ENCODE measurements at places on chromosomes 2 and 18.

GRCh38 chr2:241315879-241316631 is at the start of gene SEPTIN2:
TSS of gene SEPTIN2 (plus strand) at chr2:241315925. CDS start at chr2:241324233, 8,308 bp downstream.
- DNase-seq: peak; percentile 84

DNA sequence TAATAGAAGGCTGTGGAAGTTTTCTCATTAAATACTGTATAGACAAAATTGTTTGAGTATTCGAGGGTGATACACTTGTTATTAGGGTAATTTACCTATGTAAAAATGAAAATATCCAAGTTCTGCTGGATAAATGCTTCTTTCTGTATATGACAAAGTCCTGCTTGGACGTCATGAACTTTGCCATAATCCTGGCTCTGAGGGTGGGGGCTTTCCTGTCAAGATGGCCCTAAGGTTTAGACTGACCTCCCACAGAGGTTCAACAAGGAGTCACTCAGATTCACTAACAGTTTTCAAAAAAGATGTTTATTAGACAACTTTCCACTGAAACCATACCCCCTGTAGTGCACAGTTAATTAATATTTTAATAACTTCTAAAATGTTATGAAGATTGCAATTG is 52.5 kb upstream of the NABP1 start:
- no peak for DNase-seq

GRCh38 chr2:148926291-148926961 is 51.4 kb downstream of the KIF5C start:
- DNase-seq: peak; percentile 60

DNA sequence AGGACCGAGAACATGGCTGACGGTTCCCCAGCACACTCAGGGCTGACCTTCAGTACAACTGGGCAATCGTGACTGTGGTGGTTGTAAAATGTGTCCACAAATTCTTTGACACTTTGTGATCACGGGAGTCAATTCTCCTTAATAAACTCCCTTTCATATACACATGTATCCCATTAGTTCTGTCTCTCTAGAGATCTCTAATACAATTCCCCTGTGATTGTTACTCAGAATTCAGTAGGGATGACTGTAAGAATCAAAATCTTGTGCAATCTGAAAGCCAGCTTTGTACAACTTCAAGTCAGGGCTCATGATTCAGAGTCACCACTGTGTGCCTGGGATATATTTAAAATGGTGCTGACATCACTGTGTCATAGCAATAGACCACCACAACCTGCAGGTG is 89.5 kb upstream of the LMAN1 start:
- DNase-seq: no peak

- no peak for DNase-seq
Measured at GRCh38 chr2:202104286-202104870, 31.3 kb downstream of the KIAA2012 start.

DNA sequence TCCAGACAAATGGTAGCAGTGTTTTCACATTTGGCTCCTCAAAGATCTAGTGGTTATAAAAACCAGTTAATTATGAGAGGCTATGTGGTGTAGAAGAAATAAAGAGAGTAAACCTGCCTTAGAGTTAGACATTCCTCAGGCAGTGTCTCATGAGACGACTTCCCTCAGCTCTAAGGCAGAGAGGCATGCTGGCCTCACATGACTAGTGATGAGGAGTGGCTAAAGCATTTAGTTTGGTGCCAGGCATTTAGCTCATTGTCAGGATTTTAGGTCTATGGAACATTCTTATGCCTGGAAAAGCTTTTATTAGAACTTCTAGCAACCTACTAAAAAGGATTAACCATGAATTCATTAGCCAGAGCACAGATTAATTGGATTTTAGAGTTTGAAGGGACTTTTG is 90.3 kb downstream of the RPRM start:
- DNase-seq: no peak

- DNase-seq: no peak
Measured at GRCh38 chr2:231286964-231287363, 88.5 kb downstream of the ARMC9 start.

- DNase-seq: no peak
Measured at GRCh38 chr2:220157312-220157711, 529.9 kb downstream of the SLC4A3 start.

GRCh38 chr2:240142859-240143258 is 2.4 kb upstream of the OTOS start:
- DNase-seq: no peak

- DNase-seq: no peak
Measured at GRCh38 chr2:33321876-33322483, 154.5 kb upstream of the RASGRP3 start.

Data from CD4-positive, alpha-beta T cell treated with Interleukin-12 subunit alpha and Interleukin-12 subunit beta, for 1 hour (primary cell).